ENCODE measurements at places on chromosomes 13 and 19.
A peak's percentile ranks its signal among the peaks of the same experiment; 100 is the strongest.

DNA sequence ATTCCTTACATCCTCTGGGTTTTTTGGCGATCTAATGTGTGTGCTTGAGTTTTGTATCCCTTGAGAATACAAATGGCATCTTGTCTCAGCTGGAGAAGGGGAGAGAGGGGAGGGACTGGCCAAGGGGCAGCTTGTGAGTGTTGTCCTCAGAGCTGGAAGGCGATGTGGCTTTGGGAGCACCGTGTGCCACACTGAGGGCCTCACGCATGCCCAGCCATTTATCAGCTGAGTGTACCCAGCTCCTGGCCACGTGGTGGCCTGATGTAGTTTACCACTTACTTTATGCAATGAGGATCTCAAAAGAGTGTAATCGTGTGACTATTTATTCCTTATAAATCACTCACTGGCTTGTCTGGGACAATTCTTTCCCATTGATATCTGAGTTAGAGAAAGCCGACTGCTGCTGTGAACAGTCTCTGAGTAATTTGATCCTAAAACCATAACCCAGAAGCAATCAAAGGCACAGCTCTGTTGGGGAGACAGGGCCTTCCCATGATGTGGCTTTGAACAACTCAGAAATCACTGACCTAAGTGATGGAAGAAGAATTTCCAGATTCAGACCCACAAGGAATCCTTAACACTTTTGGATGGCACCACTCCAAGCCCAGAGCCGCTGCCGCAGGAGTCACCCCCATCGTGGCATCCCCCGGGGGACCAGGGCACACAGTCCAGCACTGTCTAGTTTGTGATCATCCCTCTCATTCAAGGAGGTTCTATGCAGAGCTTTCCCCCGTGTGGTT, 53.9 kb upstream of the MTIF3 start:
- no peak for DNase-seq

DNA sequence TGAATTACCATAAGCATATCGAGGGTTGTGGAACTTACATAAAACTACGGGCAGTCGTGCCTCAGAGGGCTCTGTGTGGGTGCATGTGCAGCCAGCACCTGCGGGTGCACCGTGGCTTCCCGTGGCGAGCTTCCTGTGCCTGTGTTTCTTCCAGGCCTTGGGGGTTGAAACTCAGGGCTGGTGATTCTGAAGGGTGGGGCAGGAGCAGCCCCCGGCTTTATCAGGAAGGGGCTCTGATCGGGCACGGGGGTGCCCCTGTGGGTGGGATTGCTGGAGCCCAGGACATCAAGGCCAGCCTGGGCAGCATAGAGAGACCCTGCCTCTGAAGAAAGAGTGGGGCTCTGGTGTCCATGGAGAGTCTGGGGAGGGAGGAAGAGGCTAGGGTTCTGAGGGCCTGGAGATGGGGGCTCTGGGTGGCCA, 11.1 kb downstream of the ATP4B start:
- no peak for DNase-seq

GRCh38 chr13:74134777-74135325, 647 bp upstream of the KLF12 start:
- no peak for DNase-seq

DNA sequence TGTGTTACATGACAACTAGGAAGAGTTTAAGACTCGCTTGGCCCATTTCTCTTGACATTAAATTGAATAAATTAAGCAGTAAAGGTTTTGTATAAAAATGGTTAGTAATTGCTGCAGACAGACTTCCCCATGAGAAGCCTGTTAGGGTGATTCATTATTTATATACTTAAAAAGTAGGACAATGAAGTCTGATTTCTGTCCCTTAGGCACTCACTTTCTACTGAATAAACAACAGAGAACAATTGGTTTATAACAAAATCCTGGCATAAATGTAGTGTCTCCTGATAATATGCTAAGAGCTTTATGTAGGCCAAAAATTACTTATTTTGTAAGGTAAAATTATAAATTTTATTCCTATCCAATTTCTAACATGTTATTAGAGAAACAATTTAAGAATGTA, 2138.5 kb upstream of the PCDH20 start:
- no peak for DNase-seq

DNA sequence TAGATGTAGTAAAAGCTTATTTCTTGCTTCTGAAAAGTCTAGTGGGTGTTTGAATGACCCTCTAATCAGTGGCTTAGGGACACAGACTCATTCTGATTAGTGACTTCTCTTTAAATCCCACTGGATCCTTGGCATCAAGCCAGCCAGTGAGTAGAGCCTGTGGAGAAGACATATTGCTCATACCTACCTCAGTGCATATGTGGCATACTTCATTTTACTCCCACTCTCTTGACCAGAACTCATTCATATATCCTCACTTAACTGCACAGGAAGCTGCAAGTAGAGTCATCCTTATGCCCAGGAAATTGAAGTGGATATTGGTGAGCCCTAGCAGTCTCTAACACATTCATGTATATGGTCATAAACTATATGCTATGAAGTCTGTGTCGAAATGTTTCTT, 148.3 kb downstream of the PDS5B start:
- no peak for DNase-seq

- no peak for DNase-seq
These were observed 4.1 kb downstream of the C19orf33 start for GRCh38 chr19:38308006-38308766.

DNA sequence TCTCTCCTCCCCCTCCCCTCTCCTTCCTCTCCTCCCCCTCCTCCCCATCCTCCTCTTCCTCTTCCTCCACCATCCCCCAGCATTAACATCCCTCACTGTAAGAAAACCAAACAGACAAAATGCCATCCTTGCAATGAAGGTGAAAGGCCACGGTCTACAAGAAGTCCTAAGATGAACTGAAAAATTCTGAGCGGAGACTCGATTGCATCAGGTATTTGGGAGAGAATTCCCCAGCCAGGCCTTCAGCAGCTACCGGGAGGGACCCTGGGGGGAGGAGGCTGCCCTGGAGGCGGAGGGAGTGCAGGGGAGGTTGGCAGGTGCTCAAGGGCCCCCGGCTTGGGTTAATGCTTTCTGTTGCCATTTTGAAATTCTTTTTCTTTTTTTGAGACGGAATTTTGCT, 10.1 kb upstream of the TIMM44 start:
- DNase-seq: no peak

- no peak for DNase-seq
These were observed 1147.6 kb upstream of the PCDH20 start for GRCh38 chr13:62563251-62563650.

- DNase-seq: no peak
These were observed 63.8 kb downstream of the DCT start for GRCh38 chr13:94415500-94416237.

DNA sequence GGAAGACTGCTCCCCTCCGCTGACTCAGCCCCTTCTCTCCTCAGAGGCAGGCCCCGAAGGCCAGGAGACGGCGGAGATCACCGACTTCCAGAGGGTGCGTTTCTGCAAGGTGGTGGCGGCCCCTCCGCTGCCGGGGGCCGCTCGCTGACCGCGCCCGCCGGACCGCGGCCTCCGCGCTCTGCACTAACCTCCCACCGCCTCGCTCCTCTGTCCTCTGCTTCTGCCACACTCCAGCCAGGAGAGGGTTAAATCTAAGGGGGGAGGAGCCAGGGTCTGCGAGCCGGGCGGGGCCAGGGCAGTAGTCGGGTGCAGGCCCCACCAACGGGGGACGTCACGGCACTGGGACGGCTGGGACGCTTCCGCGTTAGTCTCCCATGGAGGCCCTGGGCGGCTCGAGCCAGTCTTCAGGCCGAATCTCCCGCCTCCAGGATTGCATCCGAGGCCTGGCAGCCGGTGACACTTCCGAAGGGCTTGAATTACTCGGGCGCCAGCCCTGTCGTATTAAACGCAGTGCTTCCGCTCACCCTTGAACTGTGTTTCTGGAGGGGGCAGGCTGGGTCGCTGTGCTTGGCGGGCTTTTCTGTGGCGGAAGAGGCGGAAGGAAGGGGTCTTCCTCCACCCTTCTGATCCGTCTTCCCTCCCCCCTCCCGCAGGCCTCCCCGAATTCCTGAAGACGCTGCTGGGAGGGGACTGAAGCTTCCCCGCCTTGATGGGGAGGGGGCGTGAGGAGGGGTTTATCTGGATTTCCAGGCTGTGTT, 1.2 kb upstream of the INAFM1 start:
- DNase-seq: peak; percentile 50

DNA sequence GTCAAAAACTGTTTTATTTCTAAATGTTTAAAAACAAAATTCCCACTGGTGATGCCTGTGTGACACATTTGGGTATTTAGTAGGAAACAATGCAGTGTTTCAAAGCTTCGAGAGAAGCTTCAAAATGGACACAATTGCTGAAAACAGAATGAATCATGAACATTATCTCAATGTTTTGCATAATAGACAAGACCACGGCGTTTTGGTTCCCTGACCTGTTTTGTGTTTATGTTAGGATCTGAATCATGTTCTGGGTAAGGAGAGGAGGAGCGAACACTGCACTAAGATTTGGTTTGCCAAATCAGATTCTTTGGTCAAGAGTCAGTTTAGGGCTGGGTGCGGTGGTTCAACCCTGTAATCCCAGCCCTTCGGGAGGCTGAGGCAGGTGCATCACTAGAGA, 42.2 kb downstream of the IFT88 start:
- no peak for DNase-seq

- no peak for DNase-seq
These were observed 11.3 kb downstream of the PCID2 start for GRCh38 chr13:113196970-113197737.

DNA sequence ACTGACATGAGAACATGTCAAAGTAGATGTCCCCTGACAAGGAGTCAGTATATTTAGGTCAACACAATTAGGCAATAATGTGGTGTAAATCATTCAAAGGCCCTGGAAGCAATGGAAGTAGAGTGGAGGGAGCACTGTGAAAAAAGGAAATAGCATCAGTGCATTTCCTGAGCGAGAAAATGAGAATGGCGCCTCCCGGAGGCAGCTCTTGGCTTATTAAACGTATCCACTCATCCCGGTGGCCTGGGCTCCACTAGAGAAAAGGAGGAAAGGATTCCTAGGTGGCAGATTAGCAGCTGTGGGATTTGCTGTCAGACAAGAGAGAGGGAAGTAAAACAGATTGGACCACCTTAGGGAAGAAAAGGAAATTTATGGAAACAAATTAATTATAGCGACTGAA, 173.7 kb upstream of the TMTC4 start:
- no peak for DNase-seq

DNA sequence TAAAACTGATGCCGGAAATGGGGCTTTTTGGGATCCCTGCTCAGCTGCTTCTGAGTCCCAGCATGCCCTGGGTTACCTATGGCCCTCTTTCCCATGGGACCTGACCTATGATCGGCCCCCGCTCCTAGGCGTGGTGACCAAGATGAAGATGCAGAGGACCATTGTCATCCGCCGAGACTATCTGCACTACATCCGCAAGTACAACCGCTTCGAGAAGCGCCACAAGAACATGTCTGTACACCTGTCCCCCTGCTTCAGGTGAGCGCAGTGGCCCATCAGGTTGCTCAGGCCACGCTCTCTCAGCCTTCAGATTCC, 1.5 kb downstream of the RPS11 start:
- DNase-seq: no peak

DNA sequence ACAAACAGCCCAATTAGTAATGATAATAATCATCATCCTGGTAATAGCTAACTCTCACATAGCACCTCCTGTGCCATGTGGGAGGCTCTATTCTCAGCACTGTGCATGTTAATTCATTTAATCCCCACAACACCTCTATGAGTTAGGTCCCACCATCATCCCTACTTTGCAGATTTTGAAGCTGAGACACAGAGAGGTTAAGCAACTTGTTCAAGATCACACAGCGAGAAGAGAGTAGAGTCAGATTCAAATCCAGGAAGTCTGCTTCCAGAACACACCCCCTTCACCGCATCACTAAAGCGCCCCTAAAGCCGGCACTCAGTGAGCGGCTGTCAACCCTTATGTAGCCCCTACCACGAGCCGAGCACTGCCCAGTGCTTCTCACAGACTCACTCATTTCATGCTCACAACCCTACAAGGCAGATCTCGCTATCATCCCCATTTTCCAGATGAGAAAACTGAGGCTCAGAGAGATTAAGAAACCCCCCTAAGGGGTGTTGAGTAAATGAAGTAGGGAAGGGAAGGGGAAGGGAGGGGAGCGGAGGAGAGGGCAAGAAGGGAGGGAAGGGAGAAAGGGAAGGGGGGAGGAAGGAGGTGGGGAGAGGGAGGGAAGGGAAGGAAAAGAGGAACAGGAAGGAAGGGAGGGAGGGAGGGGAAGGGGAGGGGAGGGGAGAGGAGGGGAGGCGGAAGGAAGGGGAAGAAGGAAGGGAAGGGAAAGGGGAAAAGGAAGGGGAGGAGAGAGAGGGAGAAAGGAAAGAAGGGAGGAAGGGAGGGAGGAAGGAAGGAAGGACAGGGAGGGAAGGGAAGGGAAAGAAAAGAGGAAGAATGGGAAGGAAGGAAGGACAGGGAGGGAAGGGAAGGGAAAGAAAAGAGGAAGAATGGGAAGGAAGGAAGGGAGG, 16.4 kb downstream of the EMP3 start:
- DNase-seq: no peak

DNA sequence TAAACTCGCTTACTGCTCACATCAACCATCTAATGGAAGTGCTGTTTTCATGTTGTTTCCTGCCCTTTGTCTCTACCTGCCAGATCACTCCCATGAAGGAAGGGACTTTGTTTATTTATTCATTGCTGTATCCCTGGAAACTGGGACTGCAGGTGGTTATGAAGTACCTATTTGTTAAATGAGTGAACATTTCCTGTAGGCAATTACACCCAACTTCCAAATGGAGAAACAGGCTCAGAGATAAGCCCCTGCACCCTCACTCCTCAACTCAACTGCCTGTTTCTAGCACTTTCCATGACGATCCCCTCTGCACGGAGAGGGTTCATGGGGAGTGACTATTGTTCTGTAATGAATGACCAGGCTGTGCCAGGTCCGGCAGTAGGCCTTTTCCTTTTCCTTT, 1.9 kb upstream of the SELENOW start:
- DNase-seq: no peak

- DNase-seq: no peak
These were observed at the start of gene PRODH2 for GRCh38 chr19:35812220-35813042. TSS of gene PRODH2 (minus strand) at chr19:35812845. CDS start at chr19:35812805, 40 bp downstream.

DNA sequence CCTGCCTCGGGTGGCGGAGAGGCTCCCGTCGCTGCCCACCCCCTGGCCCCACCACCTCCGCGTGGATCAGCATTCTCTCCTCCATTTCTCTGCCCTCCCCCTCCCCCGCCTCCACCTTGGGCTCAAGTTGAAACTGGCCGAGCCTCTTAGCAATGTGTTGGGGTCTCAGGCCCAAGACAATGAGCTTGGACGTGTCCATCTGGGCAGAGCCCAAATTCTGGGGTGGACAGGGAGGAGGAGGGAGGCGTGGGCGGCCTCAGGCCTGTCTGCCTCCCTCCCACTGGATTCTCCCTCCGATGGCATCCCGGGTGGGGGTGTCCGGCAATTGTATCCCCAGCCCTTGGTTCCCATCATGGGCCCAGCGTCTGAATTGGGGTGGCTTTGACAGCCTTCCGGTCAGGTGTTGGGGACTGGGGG, 1.2 kb downstream of the CELF5 start:
- no peak for DNase-seq

- no peak for DNase-seq
These were observed 288.3 kb downstream of the KCTD12 start for GRCh38 chr13:76597868-76598267.

- no peak for DNase-seq
These were observed 24.6 kb upstream of the F7 start for GRCh38 chr13:113080901-113081521.

Measured in esophagus squamous epithelium (tissue), 5 donors.